ENCODE measurements at places on chromosomes 16 and 17.

DNA sequence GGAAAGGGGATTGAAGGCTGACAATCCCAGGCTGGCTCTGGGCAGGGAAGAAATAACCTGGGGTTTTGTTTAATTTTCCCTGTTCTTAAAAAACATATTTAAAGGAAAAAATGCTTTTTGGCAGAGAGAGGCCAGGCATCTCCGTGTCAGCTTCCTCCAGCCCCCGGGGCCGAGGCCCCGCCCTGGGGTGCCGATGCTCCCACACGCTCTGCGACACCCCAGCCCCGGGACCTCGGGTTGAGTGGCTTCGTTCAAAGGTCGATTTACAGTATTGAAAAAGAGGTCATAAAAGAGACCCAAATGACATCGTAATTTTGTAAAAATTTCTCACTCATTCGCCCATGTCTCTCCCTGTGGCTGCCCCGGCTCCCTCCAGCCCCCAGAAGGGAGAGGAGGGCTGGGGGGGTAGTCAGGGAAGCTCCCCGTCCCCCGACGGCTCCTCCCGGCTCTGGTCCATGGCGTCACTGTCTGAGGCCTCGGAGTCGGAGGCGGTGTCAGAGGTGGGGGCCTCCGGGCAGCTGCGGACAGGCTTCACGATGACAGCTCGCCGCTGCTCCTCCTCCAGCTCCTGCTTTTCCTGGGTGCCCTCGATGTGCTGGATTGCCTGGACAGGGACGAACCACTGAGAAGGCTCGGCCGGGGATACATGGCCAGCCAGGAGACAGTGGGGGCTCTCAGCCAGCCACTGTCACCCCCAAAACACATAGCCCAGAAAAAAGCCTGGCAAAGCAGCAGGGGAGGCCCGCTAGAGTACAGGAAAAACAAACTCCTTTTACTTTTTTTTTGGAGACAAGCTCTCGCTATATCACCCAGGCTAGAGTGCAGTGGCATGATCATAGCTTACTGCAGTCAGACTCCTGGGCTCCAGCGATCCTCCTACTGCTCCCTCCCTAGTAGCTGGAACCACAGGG lies 14.9 kb downstream of the TFAP4 start:
- DNase-seq: no peak

DNA sequence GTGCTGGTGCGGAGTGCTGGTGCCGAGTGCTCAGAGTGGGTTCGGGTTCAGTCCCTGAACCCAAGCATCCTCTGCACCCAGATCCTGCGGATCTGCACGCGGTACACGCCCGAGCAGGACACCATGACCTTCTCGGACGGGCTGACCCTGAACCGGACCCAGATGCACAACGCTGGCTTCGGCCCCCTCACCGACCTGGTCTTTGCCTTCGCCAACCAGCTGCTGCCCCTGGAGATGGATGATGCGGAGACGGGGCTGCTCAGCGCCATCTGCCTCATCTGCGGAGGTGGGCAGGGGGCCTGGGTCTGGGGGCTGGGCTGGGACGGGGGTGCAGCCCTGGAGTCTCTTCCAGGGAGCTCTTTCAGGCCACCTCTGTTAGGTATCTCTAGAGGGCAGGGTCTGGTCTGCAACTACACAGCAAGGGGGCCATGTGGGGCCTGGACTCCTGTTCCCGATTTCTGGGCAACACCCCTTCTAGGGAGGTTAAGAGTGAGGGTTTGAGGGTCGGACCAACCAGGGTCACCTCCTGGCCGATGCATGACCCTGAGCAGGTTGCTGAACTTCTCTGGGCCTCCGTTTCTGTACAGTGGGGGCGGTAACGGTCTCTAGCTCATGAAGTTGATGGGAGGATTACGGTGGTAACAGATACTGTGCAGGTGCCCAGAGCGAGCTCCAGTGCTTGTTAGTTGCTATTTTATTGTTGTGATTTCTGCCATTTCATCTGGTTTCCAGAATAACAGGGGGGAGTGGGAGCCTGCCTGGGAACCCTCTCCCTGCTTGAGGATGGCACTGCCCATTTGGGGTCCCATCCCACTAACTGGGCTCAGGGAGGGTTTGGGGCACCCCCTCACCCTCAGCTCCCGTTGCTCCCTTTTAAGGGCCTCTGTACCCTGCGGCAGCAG lies 10.1 kb downstream of the GJD3 start:
- no peak for DNase-seq

DNA sequence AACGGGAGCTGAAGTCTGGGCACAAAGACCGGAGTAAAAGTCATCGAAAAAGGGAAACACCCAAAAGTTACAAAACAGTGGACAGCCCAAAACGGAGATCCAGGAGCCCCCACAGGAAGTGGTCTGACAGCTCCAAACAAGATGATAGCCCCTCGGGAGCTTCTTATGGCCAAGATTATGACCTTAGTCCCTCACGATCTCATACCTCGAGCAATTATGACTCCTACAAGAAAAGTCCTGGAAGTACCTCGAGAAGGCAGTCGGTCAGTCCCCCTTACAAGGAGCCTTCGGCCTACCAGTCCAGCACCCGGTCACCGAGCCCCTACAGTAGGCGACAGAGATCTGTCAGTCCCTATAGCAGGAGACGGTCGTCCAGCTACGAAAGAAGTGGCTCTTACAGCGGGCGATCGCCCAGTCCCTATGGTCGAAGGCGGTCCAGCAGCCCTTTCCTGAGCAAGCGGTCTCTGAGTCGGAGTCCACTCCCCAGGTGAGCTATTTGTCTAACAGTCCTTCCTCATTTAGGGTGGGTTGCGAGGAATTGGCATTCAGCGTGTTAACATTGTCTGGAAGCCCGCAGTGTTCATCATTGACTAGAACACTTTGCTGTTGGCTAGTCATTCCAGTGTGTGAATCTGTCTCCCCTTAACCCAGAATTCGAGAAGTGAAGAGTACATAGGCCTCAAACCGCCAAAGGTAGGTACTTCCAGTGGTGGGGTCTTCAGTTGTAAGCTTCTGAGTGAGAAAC lies 1.5 kb downstream of the CDK12 start:
- no peak for DNase-seq

DNA sequence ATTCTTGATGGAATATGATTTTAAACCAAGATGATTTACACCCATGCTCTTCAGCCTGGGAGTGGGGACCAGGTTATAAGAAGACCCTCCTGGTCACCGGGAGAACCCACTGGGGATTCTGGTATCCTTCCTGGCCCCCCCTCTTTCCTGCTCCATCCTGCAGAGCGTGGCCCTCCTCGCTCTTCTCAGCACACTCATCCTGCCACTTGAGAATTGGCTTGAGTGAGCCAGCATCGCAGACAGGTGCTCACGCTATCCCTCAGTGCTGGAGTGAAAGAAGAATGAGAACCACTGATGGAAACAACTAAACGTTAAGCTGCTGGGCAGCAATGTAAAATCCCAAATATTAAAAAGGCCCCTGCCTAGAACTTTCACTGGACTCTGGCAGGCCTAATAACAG lies 98.0 kb downstream of the CYTH1 start:
- no peak for DNase-seq

- DNase-seq: no peak
Observed at GRCh38 chr17:72362376-72363088, 241.7 kb downstream of the SOX9 start.

- DNase-seq: no peak
Observed at GRCh38 chr17:19285213-19285900, 48.2 kb downstream of the EPN2 start.

GRCh38 chr17:41678907-41679739 lies 9.6 kb upstream of the EIF1 start:
- no peak for DNase-seq

DNA sequence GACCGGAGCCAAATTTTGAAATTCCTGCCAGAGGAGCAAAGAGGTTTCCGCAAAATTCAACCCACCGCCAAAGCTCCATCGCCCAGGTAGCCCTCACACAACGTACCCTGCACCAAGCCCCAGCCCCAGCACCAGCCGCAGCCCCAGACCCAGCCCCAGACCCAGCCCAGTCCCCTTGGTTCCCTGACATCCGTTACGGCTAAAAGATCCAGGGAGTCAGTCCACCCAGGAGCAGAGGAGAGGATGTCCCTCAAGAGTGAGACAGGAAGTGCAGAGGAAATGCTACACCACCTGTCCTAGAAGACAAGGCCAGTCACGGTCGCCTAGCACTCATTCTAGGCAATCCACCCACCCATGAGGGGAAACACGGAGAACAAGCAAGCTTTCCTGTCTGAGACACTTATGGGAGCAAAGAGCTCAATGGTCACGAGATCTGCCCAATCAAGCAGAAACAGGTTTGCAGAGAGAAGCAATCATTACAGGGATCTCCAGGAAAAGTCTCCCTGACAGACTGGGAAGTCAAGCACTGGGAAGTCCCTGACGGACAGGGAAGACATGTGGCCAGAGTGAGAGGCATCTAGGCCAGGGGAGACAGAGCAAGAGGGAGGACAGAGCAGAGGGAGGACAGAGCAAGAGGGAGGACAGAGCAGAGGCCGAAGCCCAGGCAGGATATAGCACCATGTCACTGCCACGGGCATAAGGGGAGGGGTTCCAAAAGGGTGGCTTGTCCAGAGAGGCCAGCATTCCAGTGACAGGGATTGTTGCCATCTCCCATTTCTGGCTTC lies 15.0 kb upstream of the KCNJ18 start:
- DNase-seq: no peak

GRCh38 chr17:28497931-28498330 lies 8.2 kb upstream of the FOXN1 start:
- no peak for DNase-seq

DNA sequence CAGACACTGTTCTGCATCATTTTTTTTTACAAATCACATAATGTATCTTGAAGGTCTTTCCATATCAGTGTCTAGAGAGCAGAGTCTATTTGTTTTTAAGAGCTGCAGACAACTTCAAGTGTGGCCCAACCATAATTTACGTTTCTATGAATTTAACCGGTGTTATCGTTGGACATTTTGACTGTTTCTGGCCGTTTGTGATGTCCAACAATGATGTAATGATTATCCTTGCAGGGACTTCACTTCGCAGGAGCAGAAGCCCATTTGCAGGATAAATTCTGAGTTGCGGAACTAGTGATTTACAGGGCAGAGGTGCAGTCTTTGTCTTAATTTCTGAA lies 26.9 kb upstream of the HLF start:
- peak; percentile 51 for DNase-seq

DNA sequence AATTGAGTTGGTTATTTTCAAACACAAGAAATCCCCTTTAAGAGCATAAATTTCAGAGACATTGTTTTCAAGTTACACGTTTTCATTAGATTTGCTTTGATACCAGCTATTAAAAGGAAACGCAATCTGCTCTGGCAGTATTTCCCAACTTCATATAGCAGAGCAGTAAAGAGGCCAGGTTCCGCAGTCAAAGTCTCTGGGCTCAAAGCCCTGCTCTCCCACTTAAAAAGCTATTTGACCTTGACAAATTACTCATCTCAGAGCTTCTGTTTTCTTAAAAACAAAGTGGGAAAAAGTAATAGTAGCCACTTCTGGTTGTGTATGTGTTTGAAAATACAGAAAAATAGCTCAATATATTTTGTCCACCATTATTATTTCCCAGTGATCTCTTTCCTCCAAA lies 89.7 kb upstream of the CDYL2 start:
- no peak for DNase-seq
